ENCODE measurements at places on chromosomes 6 and 20.

DNA sequence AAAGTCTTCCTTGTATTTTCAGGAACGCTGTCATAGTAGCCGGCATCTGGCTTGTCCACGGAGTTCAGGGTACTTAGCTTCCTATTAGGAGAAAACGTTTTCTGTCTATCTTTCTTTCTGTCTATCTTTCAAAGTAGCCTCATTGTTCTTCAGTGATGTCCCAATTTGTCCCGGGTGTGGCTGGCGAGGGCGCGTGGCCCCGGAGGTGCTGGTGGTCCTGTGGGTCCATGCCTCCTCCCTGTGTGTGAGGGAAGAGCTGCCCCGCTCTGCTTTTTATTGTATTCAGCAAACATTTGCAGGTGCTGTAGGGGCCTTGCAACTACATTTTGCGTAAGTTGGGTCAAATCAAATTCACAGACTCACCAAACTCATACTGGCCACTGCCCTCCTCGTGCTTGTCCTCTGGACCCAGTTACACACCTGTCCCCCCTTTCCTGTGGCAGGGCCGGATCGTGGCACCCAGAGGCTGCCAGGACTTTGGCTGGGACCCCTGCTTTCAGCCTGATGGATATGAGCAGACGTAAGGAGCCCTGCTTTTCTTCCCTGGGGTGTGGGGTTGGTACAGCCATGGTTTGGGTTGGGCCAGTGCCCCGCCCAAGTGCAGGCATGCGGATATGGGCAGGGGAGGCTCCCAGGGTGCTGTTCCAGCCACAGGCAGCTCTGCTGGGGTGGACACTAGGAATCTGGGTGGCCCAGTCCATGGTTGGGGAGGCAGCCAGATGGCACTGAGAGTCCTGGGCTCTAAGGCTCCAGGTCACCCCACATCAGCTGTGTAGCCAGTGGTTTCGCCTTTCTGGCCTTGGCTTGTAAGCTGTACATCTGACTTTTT is 12.3 kb downstream of the ITPA start:
- DNase-seq = no peak

- DNase-seq = no peak
Measured at GRCh38 chr6:47404435-47404834, 73.2 kb upstream of the CD2AP start.

GRCh38 chr6:112466373-112467151 is 119.4 kb downstream of the RFPL4B start:
- DNase-seq = no peak

DNA sequence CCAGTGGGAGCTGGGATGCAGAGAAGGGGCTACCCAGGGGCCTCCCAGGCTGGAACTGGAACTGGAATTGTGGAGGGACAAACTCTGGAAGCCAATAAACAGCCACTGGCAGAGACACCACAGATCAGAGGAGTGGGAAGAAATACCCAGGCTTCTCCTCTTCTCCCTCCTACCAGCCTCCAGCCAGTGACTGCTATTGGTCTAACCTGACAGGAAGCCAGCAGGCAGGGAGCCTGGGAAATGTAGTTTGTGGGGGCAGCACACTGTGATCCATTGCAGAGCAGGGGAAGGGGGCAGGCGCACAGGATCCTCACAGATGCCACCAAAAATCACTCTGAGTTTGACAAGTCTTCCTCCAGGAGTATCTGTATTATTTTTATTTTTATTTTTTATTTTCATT is 12.1 kb upstream of the MLN start:
- no peak for DNase-seq

GRCh38 chr6:3997177-3997770 is 81.7 kb downstream of the FAM217A start:
- no peak for DNase-seq

- DNase-seq = no peak
Measured at GRCh38 chr6:161374971-161375873, 101.4 kb upstream of the AGPAT4 start.

DNA sequence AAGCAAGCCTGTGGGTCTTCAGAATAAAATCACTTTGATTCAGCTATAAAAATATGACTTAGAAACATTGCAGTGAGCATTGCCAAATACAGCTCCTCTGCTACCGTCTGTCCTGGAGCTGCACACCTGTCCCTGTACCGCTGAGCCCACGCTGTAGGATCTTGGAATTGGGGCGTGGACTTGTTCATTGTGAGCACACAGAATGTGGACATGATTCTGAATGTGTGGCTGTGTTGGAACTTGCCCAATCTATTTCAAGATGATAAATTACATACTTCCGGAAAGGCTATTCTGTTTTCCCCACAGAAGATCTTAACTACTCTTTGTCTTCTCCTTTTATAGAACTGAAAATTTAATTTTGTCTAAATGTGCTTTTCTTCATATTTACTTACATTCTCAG is 107.3 kb downstream of the UST start:
- DNase-seq = no peak

GRCh38 chr20:34703061-34703423 is 1.1 kb upstream of the TP53INP2 start:
- DNase-seq = no peak

GRCh38 chr6:38552121-38552520 is 87.6 kb downstream of the BTBD9 start:
- no peak for DNase-seq

GRCh38 chr6:149026530-149026942 is 279.7 kb downstream of the UST start:
- no peak for DNase-seq

- DNase-seq = no peak
Measured at GRCh38 chr6:2594868-2595267, 155.9 kb downstream of the MYLK4 start.

- DNase-seq = no peak
Measured at GRCh38 chr6:116518621-116519368, 7.4 kb downstream of the CALHM5 start.

- DNase-seq = no peak
Measured at GRCh38 chr6:11025921-11026635, 18.0 kb downstream of the ELOVL2 start.

- DNase-seq = no peak
Measured at GRCh38 chr6:157265186-157265585, 58.1 kb downstream of the TMEM242 start.

GRCh38 chr20:56976336-56976735 is 290.1 kb downstream of the BMP7 start:
- no peak for DNase-seq

DNA sequence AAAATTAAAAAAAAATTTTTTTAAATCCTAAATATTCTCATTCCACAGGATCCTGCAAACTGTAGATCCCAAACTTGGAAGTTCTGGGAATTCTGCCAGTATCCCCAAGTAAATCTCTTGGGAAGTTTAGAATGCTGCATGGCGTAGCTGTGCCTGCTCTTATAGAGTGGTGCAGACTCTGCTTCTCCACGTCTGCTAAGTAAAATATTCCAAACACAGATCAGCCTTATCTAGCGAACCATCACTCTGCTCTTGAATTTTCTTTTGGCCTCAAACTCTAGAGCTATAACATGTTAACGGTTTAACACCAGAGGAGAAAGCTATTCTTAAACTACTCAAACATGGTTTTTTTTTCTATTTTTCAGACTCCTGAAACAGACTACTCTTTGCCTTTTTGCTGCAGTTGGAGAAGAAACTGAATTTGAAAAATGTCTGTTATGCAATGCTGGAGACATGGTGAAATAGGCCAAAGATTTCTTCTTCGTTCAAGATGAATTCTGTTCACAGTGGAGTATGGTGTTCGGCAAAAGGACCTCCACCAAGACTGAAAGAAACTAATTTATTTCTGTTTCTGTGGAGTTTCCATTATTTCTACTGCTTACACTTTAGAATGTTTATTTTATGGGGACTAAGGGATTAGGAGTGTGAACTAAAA is 138.5 kb upstream of the AKAP12 start:
- DNase-seq = no peak

DNA sequence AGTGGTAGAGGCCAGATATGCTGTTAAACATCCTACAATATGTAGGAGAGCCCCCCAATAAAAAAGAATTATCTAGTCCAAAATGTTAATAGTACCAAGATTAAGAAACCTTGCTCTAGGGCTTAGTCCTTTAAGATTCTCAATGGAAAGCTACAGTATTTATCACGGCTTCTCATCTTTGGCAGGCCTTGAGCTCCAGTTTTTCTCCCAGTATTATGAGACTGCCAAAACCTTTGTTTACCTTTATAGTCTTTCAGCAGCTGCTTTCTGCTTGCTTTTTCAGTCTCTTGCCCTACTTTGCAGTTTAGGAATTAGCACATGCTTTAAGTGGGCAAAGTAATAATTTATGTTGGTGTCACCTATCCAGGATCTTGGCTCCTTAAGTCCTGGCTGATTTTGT is 59.7 kb downstream of the NHLRC1 start:
- no peak for DNase-seq

- DNase-seq = no peak
Measured at GRCh38 chr20:62143081-62143956, at the start of the genes PSMA7 and SS18L1. Gene PSMA7, minus strand, starts transcription at chr20:62143394. Its CDS starts 91 bp downstream, at chr20:62143303. Gene SS18L1, plus strand, starts transcription at chr20:62143769. Its CDS starts 52 bp downstream, at chr20:62143821.

- DNase-seq = no peak
Measured at GRCh38 chr6:74434171-74434570, 738.2 kb downstream of the CD109 start.

- DNase-seq = no peak
Measured at GRCh38 chr20:7540923-7541322, 399.3 kb downstream of the HAO1 start.

DNA sequence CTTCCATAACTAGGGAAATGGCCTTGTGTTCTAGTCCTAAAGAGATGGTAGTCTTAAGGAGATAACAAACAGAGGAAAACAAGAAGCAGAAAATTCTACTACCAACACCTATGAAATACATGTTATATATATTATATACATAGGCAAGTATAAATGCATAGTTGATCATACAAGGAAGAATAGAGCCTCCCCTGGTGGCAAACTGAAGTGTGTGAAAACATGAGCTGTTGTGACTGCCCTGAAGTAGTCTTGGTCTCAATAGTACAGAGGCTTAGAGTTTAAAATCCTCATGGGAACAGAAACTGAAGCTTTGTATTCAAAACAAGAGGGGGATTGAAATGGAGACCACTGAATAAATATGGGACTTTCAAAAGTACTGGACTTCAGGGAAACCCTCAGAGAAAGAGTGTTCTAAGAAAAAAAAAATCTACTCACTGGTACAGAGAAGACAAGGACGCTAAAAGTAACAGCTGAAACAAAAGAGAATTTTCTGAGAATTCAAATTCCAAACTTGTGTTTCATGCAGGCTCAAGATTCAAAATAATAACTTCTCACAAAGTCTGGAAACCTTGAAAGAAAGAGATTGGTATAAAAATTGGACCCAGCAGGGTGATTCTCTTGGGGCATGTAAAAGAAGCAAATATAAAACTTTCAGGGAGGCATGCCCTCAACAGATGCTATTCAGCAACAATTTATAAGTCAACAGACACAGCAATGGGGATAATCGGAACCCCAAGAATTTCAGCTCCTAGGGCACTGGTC is 59.7 kb upstream of the SAMD3 start:
- no peak for DNase-seq

- no peak for DNase-seq
Measured at GRCh38 chr20:43721097-43721428, 5.7 kb downstream of the GTSF1L start.

DNA sequence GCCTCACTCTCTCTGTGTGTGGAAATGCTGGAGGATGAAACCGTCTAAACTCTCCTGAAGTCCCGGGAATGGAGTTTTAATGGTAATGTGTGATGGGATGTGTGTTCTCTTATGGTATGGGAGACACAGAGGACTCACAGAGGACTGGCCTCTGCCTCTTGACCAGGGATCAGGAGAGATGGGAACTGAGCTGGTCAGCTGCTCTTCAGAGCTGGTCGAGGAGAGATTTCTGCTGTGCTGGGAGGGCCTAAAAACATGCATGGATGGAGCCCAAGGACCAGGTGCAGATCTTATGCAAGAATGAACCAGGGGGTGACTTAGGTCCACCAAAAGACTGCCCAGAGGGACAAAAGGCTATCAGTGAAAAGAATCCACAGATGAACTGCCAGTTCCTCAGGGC is 27.3 kb upstream of the GMDS start:
- DNase-seq = no peak

GRCh38 chr6:72580281-72580940 is 41.5 kb upstream of the KCNQ5 start:
- no peak for DNase-seq

GRCh38 chr20:25397821-25398220 is 7.2 kb upstream of the ABHD12 start:
- no peak for DNase-seq

- no peak for DNase-seq
Measured at GRCh38 chr6:147384029-147384428, 124.5 kb upstream of the SAMD5 start.

GRCh38 chr6:106740287-106740686 is 110.9 kb downstream of the QRSL1 start:
- DNase-seq = no peak

- DNase-seq = no peak
Measured at GRCh38 chr6:137864812-137865508, 2.1 kb upstream of the TNFAIP3 start.

DNA sequence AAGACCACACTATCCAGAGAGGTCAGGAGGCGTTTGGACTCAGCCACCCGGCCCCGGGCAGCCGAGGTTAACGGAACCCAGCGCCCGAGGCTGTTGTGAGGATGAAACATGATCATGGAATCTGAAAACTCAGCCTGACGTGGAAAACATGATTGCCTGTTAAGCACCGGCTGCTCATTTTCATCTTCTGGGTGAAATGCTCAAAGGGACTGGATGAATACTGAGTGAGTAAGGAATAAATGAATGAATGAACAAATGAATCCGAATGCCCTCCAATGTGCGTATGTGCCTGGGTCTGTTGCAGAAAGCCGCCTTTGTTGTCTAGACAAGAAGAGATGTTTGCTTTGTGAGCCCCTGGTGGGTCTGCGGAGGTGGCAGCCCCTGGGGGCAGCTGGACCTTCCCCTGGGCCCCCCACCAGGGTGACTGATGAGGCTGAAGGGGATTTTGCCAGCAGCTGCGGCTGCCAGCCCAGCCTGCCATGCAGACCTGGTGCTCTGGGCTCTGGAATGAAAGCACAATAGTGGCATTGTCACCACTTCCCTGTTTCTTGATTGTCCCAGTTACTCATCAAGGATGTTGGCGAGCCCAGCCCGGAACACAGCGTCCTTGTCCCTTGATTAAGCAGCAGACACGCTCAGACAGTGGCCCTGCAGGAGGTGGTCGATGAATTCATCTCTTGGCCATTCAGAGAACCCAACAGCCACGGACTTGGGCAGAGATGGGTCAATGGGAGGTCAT is 211.1 kb downstream of the ANKRD60 start:
- DNase-seq = no peak

DNA sequence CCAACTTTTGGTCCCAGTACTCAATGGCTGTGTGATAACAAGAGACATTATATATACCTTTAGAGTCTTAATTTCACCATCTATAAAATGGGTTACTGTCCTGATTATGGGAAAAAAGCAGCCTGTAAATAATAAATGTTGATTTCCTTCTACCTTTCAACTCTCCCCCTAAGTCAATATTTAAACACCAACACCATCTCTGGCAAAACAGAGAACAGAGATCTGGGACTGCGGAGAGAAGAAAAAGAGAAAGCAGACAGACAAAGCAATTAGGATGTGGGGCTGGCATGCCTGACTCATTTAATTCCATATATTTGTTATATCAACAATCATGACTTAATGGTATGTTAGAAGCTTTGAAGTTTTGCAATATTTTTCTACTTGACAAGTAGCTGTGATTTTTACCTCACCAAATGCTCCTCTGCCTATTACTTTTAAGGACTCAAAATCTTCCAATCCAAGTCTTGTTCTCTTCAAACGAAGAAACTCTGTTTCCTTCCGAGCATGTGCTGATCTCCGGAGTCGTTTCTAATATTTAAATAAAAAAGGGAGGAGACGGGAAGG is 23.3 kb downstream of the STK38 start:
- DNase-seq = no peak

GRCh38 chr6:136927292-136927691 is 5.2 kb downstream of the SLC35D3 start:
- no peak for DNase-seq
